Germinal center (tissue), 1 donor: ENCODE measurements at places on chromosomes 5 and 9.

DNA sequence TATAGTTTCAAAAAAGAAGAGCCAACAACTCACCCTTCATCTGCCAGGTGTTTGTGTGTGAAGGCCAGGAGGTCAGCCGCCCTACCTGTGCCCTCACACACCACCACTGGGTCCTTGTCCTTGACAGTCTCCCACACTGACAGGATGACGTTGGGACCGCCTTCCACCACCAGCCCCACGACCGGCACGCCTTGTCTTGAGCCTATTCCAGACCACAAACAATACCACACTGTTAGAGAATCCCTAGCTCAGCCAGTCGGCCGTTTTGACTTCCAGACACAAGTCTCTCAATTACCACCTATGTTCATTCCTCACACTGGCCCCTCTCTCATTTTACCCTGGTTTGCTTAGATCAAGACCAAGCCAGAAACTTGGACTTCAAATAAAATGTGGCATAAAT lies 66.1 kb downstream of the TRPM6 start:
- DNase-seq: no peak

DNA sequence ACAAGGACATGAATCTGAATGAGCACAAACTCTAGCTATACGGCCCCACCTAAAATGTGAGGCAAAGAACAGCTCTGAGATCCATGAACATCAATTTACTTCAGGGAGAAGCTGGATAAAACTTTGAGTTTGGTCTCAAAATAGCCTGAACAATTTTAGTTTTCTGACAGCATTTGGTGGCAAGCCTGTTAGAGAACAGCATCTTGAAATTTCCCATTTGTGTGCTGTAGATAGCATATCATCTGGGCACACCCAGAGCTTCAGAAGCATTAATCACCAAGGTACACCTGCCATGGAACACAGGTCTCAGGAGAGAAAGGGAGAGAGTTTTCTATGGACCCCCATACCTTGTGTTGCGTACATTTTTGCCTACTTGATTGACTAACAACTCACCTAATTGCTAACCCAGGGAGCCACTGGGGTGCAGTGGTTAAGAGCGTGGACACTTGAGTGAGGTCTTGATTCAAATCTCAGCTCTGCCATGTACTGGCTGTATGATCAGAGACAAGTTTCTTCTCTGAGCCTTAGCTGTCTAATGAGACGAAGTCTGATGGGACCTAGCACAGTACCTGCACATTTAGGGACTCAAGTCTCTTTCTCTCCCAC lies 264.9 kb downstream of the PIK3R1 start:
- no peak for DNase-seq

DNA sequence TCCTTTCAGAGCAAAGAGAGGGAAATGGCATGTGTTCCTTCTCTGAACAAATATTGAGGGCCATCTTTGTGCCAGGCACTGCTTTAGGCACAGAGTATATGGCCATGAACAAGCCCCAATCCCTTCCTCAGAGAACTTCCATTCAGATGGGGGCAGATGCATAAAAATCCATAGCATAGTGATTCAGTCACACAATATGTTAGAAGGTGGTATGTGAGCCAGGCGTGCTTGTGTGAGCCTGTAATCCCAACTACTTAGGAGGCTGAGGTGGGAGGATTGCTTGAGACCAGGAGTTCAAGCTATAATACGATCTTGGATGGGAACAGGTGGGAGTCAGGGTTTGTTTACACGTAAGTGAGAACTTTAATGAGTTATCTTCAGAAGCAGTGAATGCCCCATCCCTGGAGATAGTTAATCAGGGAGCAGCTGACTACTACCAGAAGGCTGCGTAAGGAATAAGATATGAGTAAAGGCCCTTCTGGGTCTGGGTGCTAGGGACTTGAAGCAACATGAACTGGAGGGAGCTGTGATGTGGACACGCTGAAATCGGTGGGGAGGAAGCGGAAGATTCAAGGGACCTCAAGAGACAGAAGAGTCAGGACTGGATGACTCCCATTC lies 27.1 kb downstream of the NANS start:
- no peak for DNase-seq

DNA sequence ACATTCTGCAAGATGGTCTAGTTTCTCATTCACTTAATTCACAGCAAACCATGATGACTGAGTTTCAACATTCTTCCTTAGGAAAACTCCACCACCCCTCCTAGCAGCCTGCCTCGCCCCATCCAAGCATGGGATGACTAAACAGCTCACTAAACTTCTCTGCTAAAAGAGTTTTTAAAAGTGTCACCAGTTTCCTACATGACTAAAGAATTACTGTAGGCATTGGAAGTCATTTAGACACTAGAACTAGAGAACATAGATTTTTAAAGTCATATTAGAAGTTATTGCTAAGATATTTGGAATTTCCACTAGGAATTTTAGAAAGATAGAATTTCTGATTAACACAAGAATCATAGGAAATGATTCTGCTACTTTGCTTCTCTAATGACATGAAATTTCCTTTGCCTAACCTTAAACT lies 5.5 kb upstream of the ESM1 start:
- no peak for DNase-seq

DNA sequence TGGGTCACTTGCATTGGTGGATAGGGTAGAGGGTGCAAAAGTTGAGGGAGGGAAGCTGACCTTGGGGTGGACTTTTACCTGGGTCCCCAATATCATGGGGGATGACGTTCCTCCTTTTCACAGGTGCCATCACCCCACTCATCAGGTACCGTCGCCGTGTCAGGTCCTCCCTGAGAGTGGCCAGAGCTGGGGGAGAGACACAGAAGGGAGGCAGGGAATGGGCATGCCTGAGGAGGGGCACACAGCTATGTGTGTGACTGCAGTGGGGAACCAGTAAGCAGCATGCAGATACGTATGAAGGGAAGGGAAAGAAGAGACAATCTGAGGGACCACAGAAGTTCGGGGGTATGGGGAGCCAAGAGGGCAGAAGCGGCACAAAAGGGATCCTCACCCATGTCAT lies 6.5 kb downstream of the CREB3 start:
- no peak for DNase-seq

DNA sequence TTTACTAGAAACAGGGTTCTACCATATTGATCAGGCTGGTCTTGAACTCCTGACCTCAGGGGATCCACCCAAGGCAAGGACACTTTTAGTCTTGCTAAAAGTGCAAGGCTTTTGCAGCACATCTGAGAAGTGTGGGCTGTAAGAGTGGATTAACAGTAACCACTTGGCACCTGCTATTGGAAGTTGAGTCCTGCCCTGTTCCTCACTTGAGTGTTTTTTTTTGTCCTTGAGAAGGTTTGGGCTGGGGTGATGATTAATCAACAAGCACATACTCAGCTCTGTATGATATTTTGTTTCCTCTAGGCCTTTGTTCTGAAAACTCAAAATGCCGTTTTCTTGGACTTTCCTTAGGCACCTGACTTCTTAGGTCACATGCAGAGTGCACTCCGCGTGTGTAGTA lies 37.4 kb downstream of the SNX30 start:
- DNase-seq: no peak

- DNase-seq: no peak
Measured at GRCh38 chr5:180689775-180690174, 40.4 kb upstream of the FLT4 start.

- DNase-seq: no peak
Measured at GRCh38 chr9:14883310-14883944, 26.8 kb downstream of the FREM1 start.

DNA sequence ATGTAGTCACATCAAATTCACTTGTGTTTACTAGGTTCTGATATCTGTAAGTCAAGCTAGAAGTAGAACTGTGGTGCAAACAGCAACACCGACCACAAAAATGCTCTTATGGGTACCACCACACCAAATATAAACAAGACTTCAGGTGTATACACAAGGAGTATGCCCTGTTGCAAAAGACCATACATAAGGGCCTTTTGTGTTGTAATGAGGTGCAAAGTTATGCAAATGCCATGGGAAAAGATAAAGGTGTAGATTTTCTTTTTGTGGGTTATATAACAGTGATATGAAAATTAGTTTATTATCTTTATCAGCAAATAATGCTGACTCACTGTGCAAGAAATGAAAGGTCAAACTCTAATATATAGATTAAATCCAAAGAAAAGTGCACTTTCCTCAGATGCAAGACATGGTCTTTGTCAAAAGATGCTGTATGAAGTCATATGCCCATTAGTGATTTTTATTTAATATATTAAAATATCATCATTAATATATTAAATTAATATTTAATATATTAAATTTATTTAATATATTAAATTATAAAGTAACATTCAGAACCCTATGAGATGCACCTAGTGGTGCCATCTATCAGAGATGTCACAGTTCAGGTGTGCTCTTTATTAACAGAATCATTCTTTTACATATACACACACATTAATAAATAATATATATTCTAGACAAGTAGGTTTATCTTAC lies 26.7 kb upstream of the ALDH1A1 start:
- DNase-seq: no peak

- DNase-seq: no peak
Measured at GRCh38 chr5:173676375-173676774, 59.9 kb upstream of the BOD1 start.

DNA sequence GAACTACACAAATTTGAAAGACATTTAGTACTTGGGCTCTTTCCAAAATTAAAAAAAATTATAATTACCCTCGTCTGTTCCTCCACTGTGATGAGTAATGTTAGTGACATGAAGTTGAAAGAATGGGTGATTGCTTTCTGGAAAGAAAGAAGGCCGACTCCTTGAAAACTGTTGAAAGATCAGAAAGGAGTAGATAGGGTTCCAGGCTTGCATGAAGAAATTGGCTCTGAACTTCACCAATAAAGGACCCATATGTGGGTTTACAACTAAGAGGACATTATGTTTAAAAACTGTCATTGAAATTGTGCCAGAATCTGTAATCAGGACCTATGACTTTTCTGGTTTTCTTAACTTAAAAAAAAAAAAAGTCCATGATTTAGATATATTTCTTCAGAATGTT lies 20.7 kb upstream of the MOCS2 start:
- no peak for DNase-seq

- DNase-seq: no peak
Measured at GRCh38 chr9:94511134-94511954, 43.5 kb upstream of the PCAT7 start.

- peak; percentile 36 for DNase-seq
Measured at GRCh38 chr9:93304574-93305496, 120.9 kb downstream of the WNK2 start.

DNA sequence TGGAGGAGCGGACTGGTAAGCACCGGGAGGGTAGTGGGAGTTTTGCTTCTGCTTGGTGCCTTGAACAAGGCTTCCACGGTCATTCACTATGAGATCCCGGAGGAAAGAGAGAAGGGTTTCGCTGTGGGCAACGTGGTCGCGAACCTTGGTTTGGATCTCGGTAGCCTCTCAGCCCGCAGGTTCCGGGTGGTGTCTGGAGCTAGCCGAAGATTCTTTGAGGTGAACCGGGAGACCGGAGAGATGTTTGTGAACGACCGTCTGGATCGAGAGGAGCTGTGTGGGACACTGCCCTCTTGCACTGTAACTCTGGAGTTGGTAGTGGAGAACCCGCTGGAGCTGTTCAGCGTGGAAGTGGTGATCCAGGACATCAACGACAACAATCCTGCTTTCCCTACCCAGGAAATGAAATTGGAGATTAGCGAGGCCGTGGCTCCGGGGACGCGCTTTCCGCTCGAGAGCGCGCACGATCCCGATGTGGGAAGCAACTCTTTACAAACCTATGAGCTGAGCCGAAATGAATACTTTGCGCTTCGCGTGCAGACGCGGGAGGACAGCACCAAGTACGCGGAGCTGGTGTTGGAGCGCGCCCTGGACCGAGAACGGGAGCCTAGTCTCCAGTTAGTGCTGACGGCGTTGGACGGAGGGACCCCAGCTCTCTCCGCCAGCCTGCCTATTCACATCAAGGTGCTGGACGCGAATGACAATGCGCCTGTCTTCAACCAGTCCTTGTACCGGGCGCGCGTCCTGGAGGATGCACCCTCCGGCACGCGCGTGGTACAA lies 556 bp downstream of the PCDHGC3 start:
- peak; percentile 39 for DNase-seq

DNA sequence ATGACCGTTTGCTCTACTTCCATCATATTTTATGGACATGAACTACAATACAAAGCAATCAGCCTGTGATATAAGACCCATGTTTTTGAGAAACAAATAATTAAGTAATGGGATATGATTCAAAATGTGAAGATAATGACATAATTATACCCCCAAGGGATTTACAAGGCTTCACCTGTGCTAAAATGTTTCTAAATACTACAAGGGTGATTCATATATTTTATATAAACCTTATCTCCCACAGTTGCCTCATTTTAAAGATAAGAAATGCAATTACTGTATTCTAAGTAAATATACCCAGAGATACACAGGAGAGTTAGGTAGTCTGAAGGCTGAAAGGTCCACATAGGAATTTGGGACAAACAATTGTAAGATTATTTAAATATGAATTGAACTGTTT lies 662.0 kb upstream of the CHD1 start:
- no peak for DNase-seq

DNA sequence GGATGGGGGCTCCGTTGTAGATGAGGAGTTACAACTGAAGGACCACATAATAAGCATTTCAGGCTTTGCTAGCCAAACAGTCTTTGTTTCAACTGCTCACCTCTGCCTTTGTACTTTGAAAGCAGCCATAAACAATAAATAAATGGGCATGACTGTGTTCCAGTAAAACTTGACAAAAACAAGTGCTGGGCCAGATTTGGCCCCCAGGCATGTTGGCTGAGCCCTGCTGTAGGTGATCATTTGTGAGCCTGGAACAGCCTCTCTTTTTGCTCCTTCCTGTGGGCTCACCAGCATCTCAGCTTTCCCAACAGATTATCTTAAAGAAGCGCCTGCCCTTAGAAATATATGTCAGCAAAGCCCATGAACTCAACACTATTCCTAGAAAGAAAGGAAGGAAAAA lies 149.4 kb downstream of the GOLPH3 start:
- DNase-seq: no peak

DNA sequence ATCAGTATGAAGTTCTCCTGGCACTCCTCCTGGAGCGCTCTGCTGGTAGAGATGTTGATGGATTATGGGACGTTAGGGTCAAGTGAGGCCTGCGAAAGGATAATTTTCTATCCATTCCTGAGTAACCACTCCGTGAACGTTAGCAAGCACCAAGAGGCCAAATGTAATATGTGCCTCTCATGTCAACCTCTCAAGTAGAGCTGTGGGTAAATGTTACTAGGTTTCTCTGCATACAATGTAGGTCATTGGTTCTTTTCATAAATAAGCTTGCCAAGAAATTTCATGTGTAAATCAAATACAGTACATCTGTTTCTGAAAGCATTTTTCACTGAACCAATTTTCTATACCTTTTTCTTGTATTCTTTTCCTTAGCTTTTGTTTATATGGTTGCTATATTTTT lies 126.3 kb downstream of the KDM4C start:
- no peak for DNase-seq

DNA sequence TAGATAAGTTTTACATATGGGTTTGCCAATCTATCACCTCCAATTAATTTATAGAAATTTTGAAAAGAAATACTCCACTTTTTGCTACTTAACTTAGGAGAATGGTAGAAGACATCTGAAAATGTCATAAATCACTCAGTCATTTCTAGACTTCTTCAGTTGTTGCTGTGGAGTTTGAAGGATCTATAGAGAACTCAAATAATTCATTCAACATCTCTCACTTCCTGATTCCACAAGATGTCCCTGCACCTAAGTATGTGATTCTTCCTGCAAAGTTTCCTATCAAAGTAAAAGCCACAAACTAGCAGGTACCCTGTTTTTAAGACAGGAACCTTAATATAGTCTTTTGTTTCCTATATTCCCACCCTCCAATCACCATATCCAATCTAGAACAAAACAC lies 297.1 kb upstream of the ATP10B start:
- DNase-seq: no peak

GRCh38 chr5:16663840-16664239 lies 47.0 kb upstream of the RETREG1 start:
- no peak for DNase-seq

- no peak for DNase-seq
Measured at GRCh38 chr5:72474046-72474500, 33.1 kb downstream of the ZNF366 start.
